ENCODE measurements at places on chromosomes 1 and 21.

DNA sequence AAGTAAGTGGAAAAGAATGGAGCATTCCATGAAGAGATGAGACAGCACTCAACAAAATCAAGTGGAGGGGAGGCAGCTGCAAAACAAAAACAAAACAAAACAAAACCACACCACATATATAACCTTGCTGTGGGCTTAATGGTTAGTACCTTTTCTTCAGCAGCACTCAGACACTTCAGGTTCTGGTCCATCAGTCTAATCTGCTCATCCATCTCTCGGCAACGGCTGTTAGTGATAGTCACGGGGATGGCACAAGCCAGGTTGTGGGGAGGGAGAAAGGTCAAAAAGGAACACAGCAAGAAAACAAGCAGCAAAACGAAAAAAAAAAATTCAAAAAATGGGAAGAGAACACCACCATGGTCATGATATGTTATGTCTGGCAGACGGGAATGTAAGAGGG lies 17.0 kb upstream of the NUP210L start:
- no peak for DNase-seq

GRCh38 chr1:109877317-109877771 lies 33.3 kb upstream of the CSF1 start:
- DNase-seq: peak; percentile 96

- no peak for DNase-seq
Measured at GRCh38 chr1:241311056-241311746, 45.8 kb downstream of the RGS7 start.

DNA sequence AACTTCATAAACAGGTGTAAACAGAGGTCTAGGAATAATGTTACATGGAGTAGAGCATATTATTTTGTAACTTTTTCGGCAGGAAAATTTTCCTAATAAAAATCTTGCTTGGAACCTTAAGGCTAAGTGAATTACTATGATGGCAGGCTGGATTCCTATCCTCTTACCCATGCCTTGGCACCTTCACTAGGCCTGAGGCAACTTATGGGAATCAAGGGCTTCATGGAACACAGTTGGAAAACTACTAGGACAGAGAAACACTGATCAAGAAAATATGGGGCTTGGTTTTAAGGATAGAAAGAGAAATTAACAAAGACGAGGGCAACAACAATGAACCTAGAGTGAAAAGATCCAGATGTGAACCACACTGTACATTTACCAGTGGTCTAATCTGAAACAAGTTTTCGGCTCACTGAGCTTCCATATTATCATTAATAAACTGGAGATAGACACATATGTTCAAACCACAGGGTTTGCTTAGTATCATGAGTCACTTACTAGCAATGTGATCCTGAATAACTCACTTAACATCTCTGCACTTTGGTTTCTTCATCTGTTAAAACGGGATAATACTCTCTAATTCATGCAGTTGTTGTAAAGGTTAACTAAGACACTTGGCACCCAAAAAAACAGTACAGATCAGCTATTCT lies 68.5 kb downstream of the GPATCH2 start:
- peak; percentile 83 for DNase-seq

DNA sequence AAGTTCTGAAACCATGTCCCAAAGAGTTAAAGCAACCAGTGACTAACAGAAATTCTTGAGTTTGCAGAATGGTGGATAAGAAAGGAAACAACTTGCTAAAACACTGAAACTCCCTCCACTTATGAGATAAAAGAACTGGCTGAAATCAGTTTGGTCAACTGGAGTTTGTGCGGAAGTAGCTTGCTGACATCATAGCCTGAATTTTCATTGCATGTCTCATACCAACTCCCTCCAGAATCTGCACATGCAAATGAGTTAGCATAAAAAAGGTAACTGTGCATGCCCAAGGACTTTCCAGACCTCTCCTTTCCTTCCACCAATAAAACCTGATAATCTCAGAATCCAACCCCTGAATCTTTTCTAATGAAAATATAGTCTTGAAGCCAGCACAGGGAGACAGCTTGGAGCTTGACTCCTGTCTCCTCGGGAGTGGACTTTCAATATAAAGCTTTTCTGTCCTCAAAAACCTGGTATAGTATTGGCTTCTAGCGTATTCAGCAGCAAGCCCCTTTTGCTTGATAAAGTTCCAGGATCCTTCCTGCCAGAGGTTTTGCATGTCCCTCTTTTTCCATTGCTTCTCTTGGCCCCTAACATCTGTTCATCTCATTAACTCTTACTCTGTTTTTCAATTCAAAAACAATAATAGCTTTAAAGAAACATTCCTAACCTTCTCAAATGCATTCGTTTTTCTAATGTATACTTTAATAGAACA lies 785.8 kb upstream of the ADGRL4 start:
- DNase-seq: peak; percentile 68

- DNase-seq: no peak
Measured at GRCh38 chr1:12464045-12464461, 154.0 kb downstream of the DHRS3 start.

DNA sequence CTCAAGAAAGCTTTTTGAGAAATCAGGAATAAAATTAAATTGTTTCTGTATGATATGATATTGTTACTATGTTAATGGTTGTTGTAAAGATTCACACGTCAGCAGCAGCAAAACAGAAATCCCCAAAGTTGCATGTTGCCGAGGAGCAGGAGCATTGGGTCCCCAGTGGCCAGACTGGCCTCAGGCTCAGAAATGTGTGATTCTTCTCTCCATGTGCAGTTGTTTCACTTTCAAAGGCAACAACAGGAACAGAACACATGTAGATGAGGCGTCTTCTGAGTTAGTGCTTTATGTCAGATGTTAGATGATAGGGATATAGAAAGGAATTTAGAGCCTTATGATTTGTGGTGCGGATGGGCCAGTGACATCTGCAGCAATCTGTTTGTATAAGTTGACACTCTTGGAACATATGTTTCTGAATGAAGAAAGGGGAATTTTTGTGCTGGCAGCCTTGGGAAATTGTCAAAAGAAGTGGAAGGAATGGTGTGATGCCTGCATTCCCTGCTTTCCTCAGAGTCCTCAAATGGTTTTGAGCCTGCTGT lies 2.1 kb upstream of the TTLL7 start:
- no peak for DNase-seq

- peak; percentile 58 for DNase-seq
Measured at GRCh38 chr1:6794164-6794563, 8.9 kb downstream of the CAMTA1 start.

- no peak for DNase-seq
Measured at GRCh38 chr1:202233804-202234203, 40.2 kb downstream of the LGR6 start.

- peak; percentile 3 for DNase-seq
Measured at GRCh38 chr1:52601519-52601918, 652 bp upstream of the GPX7 start.

DNA sequence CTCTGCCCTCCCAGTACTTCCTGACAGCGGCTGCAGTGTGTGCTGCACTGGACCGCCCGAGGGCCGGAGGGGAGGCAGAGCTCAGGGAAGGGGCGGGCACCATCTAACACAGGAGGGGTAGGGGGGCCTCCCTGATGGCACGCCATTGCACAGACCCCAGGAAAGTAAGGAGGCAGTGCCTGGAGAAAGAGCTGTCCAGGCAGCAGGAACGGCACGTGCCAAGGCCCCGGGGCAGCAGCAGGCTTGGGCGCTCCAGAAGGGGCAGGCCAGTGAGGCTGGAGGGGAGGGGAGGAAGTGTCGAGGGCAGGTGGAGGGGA lies 110.7 kb downstream of the CRYAA start:
- DNase-seq: no peak

DNA sequence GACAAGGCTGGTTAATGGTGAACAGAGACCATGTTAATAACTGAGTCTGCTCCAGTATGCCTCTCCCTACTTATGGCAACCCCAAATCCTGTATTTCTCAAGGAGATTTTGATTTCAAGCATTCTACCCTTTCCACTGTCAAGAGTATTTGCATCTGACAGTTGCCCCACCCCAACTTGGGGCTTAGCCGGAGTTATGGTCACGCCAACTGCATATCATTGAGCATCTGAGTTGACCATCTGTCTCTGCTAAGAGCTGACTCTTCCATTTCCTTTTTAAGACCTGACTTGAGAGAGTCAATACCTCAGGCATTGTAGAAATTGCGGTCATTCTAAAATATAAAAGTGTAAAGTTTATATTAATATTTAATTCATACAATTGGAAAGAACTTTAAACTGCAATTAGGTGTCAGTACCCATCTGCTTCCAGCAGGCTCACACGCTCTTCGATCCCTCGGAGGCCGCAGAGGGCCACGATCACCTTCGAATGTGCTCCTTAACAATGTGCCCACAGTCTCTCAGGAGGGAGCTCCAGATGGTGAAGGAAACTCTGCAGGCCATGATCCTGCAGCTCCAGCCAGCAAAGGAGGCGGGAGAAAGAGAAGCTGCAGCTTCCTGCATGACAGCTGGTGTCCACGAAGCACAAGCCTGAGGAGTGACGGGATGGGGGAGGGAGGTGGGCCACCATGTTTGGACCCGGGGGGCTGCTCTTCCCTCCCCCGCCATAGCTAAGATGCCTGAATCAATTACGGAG lies 409.8 kb downstream of the DISC1 start:
- no peak for DNase-seq

All from fibroblast of skin of right biceps (primary cell).